ENCODE measurements at places on chromosomes 3 and 15.

GRCh38 chr3:144189044-144189443, 217.4 kb downstream of the DIPK2A start:
- peak; percentile 67 for DNase-seq

- no peak for DNase-seq
Observed at GRCh38 chr15:90351479-90352106, 491 bp upstream of the ZNF774 start.

DNA sequence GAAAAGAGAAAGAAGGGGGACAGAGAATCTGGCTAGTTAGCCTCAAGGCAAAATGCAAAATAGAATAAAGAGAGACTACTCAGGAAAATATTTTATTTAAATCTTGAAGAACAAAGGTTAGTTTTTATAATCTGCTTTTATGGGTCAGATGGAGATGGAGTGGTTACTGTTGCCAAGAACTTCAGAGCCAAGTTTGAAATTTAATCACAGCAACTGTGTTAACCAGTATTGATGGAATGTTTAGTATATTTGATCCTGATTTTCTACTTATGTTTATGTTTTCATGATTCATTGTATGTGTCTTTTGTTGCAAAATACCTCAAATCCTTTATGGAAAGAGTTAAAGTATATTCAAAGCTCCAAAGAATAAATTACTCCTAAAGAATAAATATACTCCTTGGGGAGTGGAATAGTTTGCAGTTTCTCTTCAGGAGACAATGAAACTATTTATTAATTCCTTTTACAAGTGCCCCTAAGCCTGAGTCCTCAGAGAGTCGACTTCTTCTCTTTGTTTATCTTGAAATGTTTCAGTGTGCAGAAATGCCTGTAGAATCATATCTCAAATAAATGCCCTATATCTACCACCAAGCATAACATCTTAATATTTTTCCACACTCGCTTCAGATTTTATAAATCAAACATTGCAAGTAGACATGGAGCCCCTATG, 60.9 kb upstream of the THSD4 start:
- no peak for DNase-seq

DNA sequence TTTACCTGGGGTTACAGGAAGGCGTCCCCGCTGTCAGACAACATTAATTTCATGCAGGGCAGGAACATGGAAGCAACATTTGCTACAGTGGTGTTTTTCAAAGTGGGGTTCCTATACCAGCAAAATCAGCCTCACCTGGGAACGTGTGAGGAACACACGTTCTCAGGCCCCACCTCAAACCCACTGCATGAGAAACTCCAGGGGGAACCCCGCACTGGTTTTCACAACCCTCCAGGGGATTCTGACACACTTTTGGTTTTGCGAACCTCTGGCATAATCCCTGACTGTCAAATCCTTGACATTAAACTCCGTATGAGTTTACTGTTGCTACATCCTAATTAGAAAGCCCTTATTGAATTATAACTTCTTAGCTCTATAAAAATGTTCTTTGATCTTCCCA, 127.7 kb downstream of the LRRK1 start:
- DNase-seq = no peak

GRCh38 chr15:45611305-45611704, 23.5 kb upstream of the SQOR start:
- peak; percentile 15 for DNase-seq

GRCh38 chr15:35630985-35631384, 85.0 kb upstream of the DPH6 start:
- DNase-seq = no peak

DNA sequence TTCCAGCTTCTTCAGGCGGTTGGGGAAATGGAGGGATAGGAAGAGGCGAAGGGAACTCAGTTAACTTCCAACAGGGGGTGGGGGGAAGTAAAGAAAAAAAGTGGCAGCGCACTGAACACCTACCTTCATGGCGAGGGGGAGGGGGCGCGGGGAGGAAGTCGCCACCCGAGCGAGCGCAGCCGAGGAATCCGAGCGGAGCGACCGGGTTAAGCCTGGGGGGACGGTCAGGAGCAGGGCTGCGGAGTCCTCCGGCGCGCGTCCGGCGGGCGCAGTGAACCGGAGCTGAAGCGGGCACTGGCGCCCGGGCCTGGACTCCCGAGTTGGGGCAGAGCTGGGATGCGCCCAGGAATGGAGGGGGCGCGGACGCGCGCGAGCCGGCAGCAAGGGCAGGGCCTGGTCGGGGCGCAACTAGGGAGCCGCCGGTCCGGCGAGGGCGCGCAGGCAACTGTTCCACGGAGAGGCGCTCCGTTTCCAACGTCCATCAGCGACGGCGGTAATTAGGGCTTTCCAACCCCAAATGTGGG, at the start of gene WNT5A:
Gene WNT5A (minus strand): TSS at position 450 of the 524 bp plus-strand sequence. CDS start 321 bp downstream, at position 129.
- DNase-seq = peak; percentile 60

- DNase-seq = no peak
Observed at GRCh38 chr3:23068016-23068728, 135.0 kb upstream of the UBE2E2 start.

GRCh38 chr3:46908294-46908985, 30.9 kb downstream of the PTH1R start:
- DNase-seq = peak; percentile 78

DNA sequence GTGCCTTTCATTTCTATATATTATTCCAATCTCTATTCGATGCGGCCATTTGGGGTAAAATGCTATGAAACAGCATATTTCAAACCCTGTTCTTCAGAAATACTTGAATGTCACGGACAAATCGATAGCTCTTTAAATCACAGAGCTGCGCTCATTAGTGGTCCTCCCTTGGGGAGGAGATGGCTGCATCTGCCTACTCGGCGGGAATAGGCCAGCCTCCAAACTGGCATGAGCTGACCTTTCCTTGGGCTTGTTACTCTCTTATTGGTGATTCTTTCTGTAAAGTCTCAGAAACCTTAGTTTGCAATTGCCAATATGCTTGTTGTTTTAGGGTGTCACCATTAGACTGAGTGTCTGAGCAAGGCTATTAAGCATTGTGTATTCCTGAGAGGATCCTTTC, 120.9 kb downstream of the BDH1 start:
- no peak for DNase-seq

DNA sequence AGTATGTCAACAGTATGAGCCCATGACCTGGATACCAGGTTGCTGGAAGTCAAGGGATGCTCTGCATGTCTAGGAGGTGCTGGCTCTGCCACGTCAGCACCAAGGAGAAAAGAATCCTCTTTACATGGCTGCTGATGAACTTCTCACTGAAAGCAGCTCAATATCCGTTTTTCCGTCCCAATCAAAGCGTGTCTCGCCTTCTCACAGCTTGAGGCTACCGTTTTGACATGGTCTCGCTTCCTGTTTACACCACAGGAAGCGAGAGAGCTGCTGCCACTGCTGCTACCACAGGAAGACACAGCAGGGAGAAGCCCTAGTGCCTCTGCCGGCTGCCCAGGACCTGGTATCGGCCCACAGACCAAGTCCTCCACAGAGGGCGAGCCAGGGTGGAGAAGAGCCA, 27.3 kb downstream of the STARD5 start:
- DNase-seq = peak; percentile 17

- no peak for DNase-seq
Observed at GRCh38 chr3:37920156-37920699, 58.5 kb downstream of the CTDSPL start.

- DNase-seq = no peak
Observed at GRCh38 chr15:70160803-70161565, 63.3 kb upstream of the TLE3 start.

DNA sequence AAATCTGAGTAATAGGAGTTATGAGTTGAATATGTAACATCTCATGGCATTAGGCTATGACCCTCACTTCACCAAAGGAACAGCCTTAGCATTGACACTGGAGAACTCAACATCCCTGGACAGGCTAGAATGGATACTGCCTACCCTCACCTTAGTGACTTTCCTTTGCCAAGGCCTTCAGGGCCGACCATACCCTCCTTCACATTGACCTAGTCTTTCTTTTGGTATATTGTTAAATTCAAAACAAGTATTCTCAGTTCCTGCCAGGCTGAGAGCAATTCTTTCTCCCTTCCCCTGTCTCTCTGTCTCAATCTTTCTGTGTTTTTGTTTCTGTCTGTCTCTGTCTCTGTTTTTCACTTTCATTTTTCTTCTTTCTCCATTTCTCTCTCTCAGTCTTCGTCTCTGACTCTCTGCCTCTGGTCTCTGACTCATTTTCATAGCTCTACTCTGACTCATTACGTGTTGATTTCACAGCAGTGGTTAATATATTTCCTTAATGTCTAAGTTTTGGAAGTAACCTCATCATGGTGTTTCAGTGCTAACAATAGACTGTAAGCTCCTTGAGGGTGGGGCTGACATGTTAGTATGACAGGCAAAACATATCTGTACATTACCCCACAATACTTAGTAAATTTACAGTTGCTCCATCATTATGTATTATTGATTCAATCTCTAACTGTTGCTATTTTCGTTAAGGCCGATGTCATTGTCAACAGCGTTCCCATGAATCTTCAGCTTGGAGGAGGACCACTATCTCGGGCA, 32.5 kb downstream of the PARP15 start:
- DNase-seq = peak; percentile 82

GRCh38 chr3:182420741-182421140, 372.6 kb upstream of the ATP11B start:
- DNase-seq = no peak

DNA sequence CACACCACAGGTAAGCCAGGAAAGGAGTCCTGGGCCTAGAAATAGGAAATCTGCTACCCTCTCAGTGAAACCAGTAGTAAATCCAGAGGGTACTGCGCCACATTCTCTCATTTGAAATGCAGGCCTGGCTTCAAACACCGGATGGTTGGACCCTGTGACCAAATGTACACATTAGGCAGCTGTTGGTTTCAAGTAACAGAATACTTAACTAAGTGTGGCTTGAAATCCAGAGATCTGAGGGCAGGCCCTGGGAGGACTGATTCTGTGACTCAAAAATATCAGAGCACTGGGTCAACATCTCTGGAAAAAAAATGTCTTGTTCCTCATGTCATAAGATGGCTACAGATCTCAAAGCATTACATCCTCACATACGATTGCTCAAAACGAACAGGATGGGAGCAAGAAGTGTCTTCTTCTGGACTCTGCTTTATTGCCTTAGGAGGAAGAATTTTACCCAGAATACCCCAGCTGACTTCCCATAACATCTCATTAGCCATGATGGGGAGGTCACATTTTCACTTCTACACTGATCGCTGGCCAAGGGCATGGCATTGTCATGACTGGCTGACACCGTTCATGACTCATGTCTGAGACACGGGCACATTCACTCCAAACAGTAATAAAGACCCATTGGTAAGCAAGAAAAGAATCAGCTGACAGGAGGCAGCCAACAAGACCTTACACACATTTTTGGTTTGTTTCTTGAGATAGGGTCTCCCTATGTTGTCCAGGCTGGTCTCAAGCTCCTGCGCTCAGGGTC, 166.0 kb downstream of the ARRDC4 start:
- DNase-seq = peak; percentile 22

- no peak for DNase-seq
Observed at GRCh38 chr3:102353805-102354204, 81.0 kb upstream of the ZPLD1 start.

GRCh38 chr15:100298257-100298656, 43.5 kb downstream of the ADAMTS17 start:
- no peak for DNase-seq

DNA sequence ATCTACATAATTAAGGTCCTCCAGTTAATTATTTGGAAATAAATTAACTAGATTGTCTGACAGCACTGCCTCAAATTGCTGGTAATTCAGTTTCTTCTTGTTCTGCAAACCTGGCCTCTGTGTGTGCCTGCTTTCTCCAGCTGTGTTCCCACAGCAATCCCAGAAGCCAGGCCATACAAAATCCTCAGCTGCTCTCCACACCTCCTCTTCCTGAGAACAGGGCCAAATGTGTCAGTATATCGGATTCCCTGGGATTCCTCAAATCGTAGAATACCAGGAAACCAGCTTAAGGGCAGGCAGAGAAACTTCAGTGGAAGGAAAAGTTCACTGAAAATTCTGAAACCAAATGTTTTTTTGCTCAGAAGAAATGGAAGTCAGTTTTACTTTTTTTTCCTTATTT, 261.4 kb downstream of the ZMAT3 start:
- peak; percentile 6 for DNase-seq

- DNase-seq = no peak
Observed at GRCh38 chr3:117842086-117842485, 1132.5 kb downstream of the TUSC7 start.

DNA sequence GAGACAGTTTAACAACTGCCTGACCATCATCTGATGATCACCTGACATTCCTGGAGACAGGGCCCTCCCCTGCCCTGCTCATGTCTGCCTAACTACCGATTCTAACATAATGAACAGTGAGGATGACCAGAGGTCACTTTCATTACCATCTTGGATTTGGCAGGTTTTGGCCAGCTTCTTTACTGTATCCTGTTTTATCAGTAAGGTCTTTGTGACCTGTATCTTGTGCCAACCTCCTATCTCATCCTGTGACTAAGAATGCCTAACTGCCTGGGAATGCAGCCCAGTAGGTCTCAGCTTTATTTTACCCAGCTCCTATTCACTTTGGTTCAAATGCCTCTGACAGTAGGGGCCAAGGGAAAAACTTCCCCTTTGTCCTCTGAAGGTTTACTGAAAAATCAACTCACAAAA, 40.2 kb downstream of the METTL6 start:
- DNase-seq = no peak

- DNase-seq = no peak
Observed at GRCh38 chr3:168091941-168092340, 3.8 kb downstream of the GOLIM4 start.

GRCh38 chr3:109387201-109387600, 49.9 kb upstream of the DPPA4 start:
- DNase-seq = no peak

GRCh38 chr3:157248590-157249422, 88.9 kb upstream of the CCNL1 start:
- peak; percentile 91 for DNase-seq

DNA sequence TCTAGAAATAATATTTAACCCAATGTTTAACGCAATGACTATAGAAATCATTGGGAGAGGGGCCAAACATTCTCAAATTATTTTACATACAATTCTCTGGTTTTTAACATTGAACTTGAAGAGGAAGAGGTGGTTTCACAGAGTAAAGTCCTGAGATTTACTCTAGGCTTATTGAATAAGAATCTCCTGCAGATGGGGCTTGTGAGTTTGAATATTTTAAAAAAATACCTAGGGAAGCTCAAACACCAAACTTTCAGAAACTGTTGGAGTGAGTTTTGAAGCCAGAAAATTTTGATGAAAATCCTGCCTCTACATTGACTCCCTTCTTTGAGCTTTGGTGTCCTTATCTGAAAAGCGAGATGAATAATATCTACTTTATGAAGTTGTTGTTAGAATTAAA, 906.6 kb downstream of the TUSC7 start:
- DNase-seq = peak; percentile 22

- DNase-seq = no peak
Observed at GRCh38 chr3:87615506-87615905, 339.1 kb upstream of the POU1F1 start.

GRCh38 chr3:53238051-53238850, 17.6 kb downstream of the TKT start:
- DNase-seq = peak; percentile 97

DNA sequence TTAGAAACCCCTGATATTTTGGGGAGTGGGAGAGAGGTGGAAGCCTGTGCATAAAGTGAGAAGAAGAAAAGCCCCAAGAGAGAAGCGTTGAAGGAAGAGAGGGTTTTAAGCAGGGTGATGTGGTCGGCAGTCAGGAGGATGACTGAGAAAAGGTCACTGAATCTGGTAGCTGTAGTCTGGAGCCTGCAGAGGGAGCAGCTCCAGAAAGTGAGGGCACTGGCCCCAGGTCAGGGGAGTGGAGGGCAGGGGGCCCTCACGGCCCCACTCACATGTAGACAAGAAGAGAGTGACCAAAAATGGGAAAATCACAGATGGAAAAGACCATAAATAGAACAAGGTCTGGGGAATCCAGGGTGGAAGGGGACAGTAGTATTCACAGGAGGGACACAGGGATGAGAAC, 105.5 kb downstream of the RYK start:
- no peak for DNase-seq
